ENCODE measurements at places on chromosomes 11 and 22.

DNA sequence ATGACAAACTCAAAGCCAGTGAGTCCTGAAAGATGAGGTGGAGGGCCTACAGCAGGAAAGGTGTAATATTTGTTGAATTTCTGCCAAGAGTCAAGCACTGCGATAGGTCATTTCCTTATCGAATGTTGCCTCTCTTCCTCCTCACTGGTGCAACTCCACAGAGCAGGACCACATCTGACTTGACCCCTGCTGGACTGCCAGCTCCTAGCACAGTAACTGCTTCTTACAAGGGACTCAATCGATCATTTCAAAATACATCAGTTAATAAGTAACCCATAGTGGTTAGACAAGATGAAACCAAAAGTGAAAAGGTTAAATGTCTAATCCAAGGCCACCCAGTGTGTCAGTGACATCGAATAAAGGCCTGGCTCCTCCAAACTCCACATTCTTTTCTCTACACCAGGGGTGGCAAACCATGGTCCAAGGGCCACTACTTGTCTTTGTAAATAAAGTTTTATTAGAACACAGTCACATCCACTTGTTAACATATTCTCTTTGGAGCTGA is 98.5 kb upstream of the CSNK2A3 start:
- DNase-seq, result no peak

DNA sequence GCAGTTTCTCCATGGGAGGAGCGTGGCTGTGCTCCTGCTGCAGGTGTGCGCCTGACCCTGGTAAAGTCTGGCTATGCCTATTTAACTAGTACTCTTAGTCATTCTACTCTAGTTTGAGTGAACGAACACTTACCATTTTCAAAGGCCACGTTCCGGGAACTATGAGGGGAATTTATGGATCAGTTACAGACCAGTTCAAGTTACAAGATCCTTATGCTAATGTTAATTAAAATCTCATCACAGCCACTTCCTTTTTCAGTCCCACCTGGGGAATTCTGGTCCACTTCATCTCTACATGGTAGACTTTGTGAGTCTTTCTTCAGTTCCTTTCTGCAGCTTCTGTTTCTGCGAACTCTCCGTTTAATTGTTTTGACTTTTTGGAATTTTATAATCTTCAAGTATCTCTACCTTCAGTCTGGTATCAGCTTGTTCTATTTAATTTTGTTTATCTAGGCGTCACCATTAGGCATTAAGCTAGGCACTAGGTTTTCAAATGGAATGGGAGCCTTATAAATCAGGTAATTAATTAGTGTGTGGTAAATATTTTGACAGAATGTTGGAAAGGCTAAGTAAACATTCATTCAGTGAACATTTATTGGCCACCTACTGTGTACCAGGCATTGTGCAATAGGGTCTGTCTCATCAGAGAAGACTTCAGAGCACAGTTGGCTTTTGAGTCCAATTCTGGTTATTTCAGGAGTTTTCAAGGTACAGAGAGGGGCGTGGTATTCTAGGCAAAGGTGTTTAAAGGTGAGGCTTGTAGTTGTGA is 78.9 kb downstream of the GRK3 start:
- no peak for DNase-seq

GRCh38 chr11:66532784-66533183 is 13.1 kb downstream of the ZDHHC24 start:
- no peak for DNase-seq

GRCh38 chr11:84501750-84502149 is 1125.4 kb downstream of the DLG2 start:
- DNase-seq, result no peak

- no peak for DNase-seq
These were observed 90.3 kb downstream of the ZBTB16 start for GRCh38 chr11:114149689-114150407.

DNA sequence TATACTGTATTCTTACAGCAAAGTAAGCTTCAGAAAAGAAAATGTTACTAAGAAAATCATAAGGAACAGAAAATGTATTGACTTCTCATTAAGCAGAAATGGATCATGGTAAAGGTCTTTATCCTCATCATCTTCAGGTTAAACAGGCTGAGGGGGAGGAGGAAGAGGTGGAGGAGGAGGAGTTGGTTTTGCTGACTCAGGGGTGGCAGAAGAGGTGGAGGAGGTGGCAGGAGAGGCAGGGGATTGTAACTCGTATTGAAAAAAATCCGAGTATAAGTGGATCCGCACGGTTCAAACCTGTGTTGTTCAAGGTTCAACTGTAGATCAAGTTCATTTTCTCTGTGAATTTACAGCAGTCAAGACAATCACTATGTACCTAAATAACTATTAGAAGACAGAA is 13.0 kb downstream of the GLB1L3 start:
- DNase-seq, result no peak

GRCh38 chr11:7524462-7525235 is 10.8 kb downstream of the PPFIBP2 start:
- no peak for DNase-seq

DNA sequence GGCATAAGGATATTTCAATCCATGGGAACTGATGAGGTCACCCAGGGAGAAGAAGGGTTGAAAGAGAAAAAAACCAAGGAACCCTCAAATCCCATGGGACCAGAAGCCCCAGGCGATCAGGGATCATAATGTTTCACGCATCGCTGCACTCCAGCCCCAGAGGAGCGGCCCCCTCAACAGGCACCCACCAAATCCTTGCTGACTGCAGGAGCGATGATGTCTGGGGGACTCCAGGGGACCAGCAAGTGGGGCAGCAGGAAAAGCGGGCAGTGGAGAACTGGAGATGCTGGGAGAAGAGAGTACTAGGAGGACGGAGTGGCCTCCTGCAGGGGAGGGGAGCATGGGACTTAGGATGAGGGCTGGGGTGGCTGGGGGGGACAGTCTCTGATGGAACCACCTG is 47.7 kb upstream of the LINC01488 start:
- DNase-seq, result no peak

Measured in effector CD8-positive, alpha-beta T cell (primary cell).